Activated naive CD4-positive, alpha-beta T cell treated with Interleukin-2 at 50 U/mL for 16 hours (primary cell): ENCODE measurements at places on chromosomes 13 and 19.

GRCh38 chr13:54133746-54134145 is 1105.1 kb downstream of the OLFM4 start:
- no peak for DNase-seq

GRCh38 chr13:52029569-52029968 is 5.1 kb downstream of the UTP14C start:
- no peak for DNase-seq

- peak; percentile 83 for DNase-seq
Measured at GRCh38 chr13:97109841-97110492, 112.2 kb upstream of the MBNL2 start.

DNA sequence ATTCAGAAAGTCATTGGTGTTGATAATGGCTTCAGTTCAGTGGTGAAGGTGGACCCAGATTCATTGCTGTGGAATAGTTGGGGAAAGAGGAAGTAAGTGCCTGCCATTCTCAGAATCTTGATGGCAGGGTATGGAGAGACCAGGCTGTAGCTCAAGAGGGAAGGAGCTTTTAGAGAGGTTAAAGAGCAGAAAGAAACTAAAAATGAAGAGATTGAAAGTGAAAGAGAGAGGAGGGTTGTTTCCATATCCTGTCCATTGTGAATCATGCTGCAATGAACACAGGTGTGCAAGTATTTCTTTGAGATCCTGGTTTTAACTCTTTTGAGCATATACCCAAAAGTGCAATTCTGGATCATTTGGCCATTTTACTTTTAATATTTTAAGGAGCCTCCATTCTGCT is 12.5 kb downstream of the GJB6 start:
- no peak for DNase-seq

GRCh38 chr13:33284031-33284430 is 1.5 kb downstream of the STARD13 start:
- DNase-seq: no peak

DNA sequence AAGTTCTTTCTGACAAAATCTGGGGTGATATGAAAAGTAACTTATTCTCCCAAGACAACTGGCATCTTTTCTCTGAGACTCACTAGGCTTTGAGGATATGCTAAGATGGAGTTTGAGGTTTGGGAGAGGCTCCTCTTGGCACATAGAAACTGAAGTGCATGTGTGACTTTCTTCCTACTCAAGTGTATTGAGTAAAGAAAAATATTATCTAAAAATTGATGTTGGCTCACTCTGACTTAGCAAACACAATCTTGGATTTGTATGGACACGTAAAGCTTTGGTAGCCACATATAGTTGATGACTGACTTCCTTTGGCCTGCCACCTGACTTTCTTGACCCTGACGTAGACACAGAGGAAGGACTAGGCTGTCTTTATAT is 71.1 kb upstream of the KLF12 start:
- DNase-seq: no peak

DNA sequence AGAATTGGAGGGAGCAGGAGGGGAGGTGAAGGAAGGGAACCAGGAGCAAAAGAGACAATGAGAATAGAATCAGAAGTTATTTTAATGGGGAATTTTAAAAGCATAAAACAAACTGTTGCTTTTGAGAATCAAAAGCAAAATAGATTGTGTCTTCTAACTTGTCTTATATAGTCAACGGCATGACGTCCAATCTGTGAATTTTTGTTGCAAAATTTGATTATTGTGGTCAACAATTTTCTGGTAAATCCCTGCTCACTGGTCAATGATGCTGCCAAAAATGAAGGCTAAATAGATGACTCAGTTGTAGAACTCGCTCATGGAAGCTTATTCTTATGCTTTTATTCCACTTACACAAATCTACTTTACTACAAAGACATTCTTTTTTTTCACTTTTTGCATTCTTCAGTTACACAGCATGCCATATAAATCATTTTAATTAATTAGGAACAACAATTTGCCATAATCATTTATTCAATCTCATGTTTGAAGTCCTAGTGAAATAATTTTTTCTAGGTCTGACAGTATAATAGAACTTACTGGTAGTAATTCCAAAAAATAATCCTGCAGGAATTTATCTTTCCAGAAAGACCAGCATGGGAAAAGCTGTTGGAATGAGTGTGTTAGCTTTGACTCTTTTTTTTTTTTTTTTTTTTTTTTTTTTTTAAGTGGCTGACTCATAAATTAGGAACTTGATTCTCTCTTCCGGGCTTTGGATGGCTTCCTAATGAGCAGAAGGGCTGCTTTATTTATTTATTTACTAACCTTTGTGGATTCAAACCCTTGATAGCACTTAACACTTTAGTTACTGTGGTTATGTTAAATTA is 256.9 kb downstream of the SPRY2 start:
- DNase-seq: no peak

- no peak for DNase-seq
Measured at GRCh38 chr13:36096461-36097416, 34.4 kb downstream of the DCLK1 start.

DNA sequence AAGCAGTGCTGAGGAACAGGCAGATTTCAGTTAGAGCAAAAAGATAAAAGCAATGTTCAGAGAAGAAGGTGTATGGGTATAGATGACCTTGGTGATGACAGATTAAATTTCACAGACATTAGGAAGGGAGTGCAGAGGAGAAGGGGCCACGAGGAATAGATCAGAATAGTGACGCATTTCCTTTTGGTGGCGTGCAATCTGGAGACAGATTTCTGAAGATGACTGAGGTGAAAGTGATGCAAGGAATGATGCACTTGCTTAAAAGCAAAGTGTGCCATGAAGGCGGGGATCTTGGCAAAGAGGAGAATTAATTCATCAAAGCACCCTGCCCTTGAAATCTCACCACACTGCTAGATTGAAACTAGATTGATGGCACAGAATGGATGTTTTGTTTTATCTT is 202.4 kb downstream of the ITGBL1 start:
- DNase-seq: no peak

DNA sequence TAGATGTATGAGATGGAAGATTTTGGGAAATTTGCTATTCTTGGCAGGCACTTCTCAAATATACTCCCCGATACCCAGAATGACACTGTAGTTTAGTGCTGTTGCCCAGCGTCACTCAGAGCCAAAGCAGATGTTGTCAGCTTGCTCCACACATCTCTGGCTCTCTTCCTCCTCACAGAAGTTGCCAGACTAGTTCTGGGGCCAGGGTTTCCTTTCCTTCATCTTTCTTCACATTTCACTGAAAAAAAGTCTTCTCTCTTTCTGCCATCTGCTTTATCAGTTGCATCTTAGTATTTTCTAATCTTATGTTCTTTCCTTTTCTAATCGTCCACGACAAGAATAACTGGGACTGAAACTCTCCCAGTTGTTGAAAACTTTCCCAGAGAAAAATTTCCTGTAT is 251.4 kb downstream of the RGCC start:
- no peak for DNase-seq

GRCh38 chr19:54526972-54527371 is 24.3 kb downstream of the LAIR2 start:
- DNase-seq: no peak

DNA sequence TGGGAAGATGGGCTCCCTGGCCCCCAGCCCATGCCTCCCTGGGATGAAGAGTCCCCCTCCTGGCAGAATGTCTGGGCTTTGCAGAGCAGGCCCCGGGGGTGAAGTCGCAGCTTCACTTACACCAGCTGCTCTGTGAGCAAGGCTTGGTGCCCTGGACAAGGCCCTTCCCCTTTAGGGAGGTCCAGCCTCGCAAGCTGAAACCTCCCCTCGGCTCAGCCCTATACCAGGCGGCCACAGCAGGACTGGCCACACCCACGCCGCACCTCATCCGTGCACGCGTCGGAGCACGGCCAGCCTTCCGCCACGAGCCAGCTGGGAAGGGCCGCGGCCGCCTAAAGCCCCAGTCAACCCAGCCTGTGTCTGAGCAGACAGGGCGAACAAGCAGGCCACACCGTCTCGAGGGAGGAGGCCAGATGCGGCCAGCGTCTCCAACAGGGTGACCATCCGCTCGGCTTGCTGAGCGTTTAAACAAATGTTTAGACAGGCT is 83.2 kb upstream of the MCF2L start:
- no peak for DNase-seq

DNA sequence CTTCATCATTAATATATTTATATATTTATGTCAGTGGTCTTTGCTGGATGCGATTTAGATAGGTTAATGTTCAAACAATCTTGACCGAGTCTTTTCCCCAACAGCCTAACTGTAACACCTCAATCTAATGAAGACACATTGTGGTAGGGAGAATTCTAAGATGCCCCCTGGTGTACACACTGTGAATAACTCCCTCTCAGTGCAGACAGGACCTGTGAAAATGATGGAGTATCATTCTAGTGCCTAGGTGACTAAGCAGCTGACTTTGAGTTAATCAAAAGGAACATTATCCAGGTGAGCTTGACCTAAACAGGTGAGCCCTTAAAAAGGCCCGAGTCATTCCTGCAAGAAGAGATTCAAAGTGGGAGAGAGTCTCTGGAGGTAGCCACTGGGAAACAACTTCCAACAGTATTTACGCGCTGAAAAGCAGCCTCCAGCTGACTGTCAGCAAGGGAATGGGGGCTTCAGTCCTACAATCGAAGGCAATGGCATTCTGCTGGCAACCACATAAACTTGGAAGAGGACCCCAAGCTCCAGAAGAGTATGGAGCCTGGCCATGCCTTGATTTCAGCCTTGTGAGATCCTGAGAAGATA is 28.0 kb upstream of the KBTBD7 start:
- DNase-seq: peak; percentile 50

- no peak for DNase-seq
Measured at GRCh38 chr19:42191330-42191729, 26.1 kb downstream of the DEDD2 start.

GRCh38 chr13:91647361-91647990 is 249.1 kb downstream of the GPC5 start:
- no peak for DNase-seq

DNA sequence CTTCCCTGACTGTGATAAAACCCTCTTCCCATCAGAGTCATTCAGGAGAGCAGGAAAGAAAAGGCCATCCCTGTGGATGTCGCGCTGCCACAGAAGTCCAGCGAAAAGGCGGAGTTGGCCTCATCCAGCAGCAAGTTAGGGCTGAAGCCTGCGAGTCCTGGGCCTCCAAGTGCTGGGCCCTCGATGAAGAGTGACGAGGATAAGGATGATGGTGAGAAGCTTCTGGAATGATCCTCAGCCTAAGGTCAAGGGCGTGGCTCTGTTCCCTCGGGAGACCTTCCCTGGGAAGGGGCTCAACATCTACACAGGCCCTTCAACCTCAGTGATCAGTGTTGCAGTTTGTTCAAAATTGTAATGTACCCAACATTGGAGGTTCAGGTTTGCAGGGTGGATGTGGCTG is 22.3 kb downstream of the TEX29 start:
- no peak for DNase-seq
